ENCODE measurements at places on chromosomes 2 and 18.

GRCh38 chr18:36862182-36862581 is 33.3 kb downstream of the KIAA1328 start:
- no peak for DNase-seq

- DNase-seq: no peak
Measured at GRCh38 chr18:9766076-9766481, 58.0 kb downstream of the RAB31 start.

- no peak for DNase-seq
Measured at GRCh38 chr2:206208900-206209299, 49.2 kb downstream of the EEF1B2 start.

DNA sequence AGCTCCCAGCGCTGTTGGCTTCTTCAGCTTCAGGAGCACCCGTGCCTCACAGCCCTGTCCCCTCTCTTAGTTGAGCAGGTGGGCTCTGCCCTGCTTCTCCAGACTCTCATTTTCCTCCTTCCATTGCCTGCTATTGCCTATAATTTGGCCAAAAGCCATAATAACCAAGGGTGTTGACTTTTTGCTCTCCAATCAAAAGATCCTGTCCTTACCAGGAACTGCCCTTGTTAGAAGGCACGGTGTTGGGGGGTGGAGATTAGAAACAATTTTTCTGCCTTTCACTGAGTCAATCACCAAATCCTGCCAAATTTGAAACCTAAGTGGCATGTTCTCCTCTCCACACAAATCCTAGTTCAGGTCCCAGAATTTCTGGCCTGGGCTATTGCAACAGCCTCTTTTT is 16.7 kb upstream of the PDIA6 start:
- DNase-seq: no peak

DNA sequence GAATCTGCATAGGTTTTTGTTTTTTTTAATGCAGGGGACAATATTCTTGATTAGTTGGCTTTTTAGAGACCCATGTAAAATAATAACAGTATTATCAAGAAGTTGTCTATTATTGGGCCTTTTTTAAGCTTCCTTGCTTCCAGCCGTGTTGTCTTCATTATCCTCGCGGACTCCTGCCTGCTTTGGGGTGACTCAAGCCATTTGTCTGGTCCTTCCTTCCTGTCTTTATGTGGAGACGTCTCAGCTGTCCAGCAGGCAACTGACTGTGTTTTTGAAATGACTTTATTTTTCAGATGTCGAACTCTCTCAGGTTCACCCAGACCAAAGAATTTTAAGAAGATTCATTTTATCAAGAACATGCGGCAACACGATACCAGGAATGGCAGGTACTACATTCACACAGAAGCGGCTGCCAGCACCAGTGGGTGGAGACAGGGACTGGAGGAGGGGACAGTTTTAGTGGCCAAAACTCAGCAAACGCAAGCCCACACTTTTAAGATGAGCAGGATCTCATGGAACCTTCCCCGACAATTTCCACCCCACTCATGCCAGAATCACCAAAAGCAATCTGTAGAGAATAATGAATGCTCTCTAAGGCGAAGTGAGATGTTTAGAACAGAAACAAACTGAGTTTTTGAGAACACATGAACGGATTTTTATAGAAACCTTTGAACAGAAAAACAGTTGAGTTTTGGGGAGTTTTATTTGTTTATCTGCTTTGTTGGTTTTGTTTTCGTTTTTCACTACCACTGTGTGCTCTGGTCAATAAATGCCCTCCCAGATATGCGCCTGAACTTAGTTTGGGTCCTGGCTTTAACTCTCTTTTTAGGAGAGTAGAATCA is 59.1 kb downstream of the CABLES1 start:
- DNase-seq: no peak

DNA sequence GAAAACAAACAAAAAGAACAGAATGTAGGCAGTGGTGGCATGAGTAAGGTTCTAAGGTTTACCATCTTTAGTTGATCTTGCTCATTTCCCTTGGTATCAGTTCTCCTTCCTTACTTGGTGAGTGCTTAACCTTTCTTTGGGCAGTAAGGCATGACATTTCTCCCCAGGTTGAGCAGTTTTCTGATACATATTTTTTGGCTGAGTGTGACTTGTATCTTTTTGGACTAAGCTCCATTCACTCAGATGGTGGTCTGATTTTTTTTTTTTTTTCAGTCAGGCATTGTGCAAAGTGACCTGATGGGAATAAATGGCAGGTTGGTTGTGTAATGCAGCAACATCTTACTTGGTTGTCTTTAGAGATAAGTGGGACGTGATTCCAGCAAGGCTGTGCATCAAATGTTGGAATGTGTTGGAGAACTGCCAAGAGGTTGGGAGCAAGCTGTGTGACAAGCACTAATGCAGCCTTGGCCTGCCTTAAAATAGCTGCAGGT is 15.1 kb downstream of the SPTBN1 start:
- no peak for DNase-seq

- no peak for DNase-seq
Measured at GRCh38 chr2:188181067-188181838, 110.4 kb upstream of the GULP1 start.

DNA sequence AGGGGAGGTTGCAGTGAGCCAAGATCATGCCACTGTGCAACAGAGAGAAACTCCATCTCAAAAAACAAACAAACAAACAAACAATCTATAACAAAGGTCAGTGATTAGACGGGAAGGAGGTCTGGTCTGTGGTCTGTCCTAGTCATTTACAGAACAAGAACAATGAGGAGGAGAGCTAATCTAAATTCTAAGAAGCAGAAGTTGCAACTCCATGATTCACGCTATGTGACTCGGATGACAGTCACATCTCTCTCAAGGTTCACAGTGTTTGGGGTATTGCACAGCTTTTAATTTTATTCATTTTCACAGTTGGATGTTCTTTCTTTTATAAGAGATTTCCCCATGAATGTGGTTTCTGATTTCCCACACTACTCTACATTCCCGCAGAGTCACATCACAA is 218.7 kb upstream of the PIEZO2 start:
- DNase-seq: no peak

- no peak for DNase-seq
Measured at GRCh38 chr2:232013701-232014353, 52.3 kb downstream of the DIS3L2 start.

DNA sequence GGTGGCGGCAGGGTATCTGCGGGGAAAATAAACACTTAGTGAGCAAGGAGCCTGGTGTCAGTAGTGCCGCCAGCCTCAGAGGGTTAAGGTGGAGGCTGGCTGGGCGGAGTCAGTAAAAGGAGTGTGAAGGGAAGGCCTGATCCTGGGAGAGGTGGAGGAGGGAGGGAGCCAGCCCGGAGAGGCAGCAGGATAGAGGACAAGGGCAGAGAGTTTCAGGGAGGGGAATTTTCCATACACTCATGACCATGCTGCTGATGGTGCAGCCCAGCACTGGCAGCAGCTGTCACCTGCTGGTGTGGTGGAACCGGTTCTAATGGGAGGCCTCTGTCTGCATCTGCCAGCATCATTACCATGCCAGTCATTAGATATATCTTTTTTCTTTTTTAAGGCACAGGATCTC is 2.0 kb upstream of the TEX44 start:
- DNase-seq: no peak

GRCh38 chr18:27860011-27860410 is 316.9 kb downstream of the CDH2 start:
- DNase-seq: no peak

DNA sequence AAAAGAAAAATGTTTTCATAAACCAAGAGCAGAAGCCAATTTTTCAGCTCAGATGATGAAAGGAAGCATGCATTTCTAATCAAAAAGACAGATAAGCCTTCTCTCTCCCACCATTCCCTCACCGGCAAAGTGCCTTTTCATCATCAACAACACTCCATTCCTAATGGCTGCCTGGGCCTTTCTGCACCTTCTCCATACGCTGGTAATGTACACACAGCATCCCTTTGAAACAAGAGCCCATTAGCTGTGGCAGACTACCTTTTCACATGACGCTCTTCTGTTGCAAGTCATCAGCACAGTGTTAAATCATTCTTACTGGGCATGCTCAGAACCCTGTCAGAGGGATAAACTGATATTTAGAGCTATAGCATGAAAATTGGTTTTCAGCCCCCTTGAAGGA is 408.9 kb downstream of the MEIS1 start:
- DNase-seq: no peak

DNA sequence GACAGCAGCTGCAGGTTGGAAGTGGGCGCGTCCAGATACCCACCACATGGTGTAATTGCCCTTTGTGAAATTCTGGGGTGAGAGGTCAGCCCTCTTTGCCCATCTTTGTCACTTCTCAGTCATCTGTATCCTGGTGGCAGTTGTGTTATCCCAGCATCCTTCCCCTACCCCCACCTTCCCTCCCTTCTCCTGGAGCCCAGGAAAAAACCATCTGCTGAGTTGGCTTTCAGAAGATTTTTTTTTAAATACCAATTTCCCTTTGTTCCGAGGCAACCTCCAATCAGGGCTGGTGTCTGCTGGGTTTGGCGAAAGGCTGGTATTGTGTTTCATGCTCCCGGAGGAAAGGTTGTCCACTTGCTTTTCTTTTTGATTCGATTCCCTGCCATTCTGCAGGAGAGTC is 35.2 kb downstream of the SETBP1 start:
- DNase-seq: no peak

DNA sequence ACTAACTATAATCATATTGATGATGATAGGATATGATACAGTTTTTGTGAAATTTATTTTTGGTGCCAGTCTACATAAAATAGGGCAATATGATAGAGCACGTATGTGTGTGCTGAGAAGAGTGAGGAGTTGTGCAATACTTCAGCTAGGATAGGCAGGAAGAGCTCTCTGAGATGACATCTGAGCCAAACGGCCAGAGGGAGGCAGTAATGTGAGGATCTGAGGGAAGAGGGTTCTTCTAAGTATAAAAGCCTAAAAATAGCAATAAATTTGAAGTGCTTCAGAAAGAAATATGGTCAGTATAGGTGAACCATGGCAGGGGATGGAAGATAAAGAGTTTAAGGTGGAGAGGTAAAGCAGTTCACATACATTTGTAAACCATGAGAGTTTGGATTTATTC is 102.5 kb downstream of the OLA1 start:
- DNase-seq: no peak

DNA sequence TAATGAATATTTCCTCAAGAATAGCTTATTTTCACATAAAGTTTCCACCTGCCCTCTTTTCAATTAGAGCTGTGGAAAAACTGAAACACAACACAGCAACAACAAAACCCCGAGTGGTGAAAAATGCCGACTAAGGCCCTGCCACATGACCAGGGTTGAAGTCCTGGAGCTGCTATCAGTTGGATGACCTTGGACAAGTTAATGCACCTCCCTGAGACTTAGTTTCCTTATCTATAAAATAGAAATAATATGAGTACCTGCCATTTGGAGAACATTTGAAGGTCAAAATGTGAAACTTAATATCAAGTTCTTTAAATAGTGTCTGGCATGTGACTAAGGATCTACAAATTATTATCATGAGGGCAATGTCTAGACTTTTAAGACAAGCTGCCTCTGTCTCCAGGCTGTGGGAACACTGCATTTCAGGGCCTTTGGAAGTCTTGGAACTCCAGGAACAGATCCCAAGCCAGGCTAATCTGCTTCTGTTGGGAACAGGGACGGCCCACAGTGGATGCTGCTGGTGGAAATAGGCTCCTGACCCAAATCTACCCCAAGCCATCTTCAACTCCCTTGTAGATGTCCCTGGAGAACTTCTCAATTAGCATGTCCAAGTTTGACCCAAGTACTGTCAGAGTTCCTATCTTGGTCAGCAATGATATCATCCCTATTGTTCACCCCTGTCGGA is 42.0 kb upstream of the TRIB2 start:
- DNase-seq: no peak

GRCh38 chr2:134327367-134327766 is 73.5 kb downstream of the MGAT5 start:
- no peak for DNase-seq

DNA sequence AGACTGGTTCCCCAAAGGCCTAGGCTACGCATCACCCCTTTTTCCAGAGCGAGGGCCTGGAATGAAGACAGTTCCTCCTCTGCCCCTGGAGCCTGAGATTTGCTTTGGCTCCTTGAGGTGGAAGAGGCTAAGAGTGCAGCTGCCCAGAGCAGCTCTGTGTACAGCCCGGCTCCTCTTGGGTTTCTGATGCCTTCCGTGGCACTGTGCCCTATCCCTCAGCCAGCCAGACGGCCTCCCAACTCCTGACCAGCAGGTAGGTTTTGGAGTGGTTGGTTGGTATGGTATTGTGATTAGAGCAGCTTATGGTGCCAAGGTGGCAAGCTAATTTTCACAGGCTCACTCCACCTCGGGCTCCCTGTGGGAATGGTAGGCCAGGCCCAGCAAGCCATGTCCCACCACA is 112.2 kb downstream of the TANC1 start:
- DNase-seq: no peak

- DNase-seq: no peak
Measured at GRCh38 chr18:5975111-5976002, 80.0 kb upstream of the TMEM200C start.

GRCh38 chr2:68282811-68283418 is 30.6 kb upstream of the PPP3R1 start:
- no peak for DNase-seq

GRCh38 chr2:85961754-85962153 is 73.0 kb upstream of the ST3GAL5 start:
- no peak for DNase-seq

DNA sequence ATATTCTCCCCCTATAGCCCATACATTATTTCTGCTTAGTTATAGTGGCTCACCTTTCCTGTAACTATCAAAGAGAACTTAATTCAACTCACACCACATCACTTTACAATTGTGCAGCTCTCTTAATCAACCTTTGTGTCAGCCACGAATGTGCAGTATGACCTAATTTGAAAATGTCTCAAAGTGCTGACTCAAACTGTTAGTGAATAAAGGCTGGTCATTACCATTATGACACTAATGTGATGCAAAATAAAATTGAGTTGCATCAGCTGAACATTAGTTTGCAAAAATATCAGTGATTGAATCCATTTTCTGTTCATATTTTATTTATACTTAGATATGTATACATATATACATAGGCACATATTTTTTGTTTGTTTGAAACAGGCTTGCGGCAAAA is 251.8 kb downstream of the MEIS1 start:
- DNase-seq: no peak

- no peak for DNase-seq
Measured at GRCh38 chr2:134002391-134002790, 251.5 kb upstream of the MGAT5 start.

- no peak for DNase-seq
Measured at GRCh38 chr2:205543262-205543843, 138.9 kb upstream of the NRP2 start.

DNA sequence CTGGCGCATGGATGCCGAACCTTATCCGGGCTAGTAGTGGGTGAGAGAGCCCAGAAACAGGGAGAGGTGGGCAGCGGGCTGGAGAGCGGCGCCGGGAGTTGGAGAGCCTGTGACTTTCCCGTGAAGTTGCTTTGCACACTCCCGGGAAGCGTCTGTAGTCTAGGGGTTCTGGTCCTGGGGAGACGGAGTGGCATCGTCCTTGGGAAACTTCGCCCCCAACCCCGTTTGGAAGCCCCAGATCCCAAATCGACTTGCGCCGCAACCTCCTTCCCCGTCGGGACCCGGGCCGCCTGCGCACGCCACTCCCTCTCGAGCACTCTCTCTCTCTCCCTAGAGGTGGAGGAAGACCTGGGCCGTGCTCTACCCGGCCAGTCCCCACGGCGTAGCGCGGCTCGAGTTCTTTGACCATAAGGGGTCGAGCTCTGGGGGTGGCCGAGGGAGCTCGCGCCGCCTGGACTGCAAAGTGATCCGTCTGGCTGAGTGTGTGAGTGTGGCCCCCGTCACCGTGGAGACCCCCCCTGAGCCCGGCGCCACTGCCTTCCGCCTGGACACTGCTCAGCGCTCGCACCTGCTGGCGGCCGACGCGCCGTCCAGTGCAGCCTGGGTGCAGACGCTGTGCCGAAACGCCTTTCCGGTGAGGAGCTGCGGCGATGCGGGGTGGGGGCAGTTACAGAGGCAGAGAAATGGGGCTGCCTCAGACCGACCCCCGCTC is 456 bp downstream of the DOK1 start:
- peak; percentile 39 for DNase-seq

GRCh38 chr2:34545486-34546136 is 946.5 kb upstream of the FAM98A start:
- DNase-seq: no peak

Measured in stimulated activated CD4-positive, alpha-beta T cell treated with anti-CD3 and anti-CD28 coated beads, TNF-alpha, amount 100 ng/mL, for 4 hours (primary cell).